ENCODE measurements at places on chromosomes 2 and 18.

DNA sequence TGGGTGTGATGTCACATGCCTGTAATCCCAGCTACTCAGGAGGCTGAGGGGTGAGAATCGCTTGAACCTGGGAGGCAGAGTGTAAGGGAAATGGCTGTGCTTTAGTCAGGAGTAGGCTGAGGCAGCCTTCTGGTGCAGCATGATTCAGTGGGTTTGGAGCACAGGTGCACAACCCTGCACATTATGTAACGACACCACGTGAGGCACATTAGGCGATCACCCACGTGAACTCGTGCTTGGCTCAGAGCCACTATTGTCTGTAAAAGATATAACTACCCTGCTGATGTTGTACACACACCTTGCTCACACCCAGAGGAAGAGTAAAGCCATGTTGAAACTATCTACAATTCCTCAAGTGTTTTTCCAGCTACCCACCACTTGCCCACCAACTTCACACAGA is 54.8 kb upstream of the ZC3H15 start:
- DNase-seq, result no peak

- DNase-seq, result no peak
These were observed 22.2 kb upstream of the DGKD start for GRCh38 chr2:233332125-233332524.

DNA sequence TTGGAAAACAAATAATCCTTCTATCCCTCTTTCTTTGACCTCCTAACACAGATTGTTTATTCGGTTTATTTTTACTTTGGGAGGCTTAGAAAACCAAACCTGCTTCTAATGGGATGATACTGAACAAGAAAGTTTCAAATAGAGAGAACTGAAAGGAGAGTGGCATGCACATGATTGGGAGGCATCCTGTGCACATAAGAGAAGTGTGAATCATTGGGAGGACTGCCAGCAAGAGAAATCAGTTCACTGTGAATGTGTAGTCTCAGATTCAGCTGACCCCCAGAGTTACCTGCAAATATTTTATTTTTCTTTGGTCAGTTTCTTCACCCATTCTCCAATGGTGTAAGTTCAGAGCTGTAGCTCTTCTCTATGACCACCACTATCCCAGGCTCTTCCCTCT is 1363.2 kb upstream of the ACVR2A start:
- no peak for DNase-seq

DNA sequence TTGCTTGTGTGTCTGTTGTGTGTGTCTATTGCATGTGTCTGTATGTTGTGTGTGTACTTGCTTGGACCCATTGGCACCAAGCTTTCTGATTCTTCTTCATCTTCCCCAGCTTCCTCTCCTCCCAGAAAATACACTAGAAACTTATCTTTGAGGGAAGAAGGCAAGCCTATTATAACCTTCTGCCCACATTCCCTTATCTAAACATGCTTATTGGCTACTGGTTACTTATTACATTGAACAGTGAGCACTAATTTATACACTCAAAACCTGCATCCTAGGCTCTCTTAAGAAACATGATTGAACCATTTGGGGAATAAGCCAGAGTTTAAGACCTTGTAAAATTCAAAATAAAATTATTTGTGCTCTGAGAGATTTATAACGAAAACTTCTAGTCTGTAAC is 26.5 kb downstream of the SLC9A4 start:
- DNase-seq, result no peak

- DNase-seq, result no peak
These were observed 494.1 kb upstream of the SLC39A10 start for GRCh38 chr2:195162918-195163317.

GRCh38 chr18:78619854-78620253 is 359.8 kb upstream of the SALL3 start:
- no peak for DNase-seq

- no peak for DNase-seq
These were observed 482.0 kb downstream of the PIK3C3 start for GRCh38 chr18:42437001-42437400.

DNA sequence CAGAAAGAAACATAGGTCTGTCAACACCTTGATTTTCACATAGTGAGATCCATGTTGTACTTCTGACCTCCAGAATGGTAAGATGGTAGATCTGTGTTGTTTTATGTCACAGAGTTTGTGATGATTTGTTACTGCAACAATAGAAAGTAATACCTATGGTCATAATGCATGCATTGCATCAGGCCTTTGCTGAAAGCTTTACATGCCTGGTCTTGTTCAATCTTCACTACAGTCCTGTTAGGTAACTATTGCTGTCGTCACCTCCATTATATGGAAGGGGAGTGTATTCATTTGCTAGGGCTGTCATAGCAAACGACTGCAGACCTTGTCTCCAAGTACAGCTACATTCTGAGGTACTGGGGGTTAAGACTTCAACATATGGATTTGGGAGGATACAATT is 243.5 kb downstream of the ANAPC1 start:
- no peak for DNase-seq

GRCh38 chr2:196884368-196884767 is 42.1 kb downstream of the PGAP1 start:
- no peak for DNase-seq

- no peak for DNase-seq
These were observed 16.4 kb downstream of the GPR45 start for GRCh38 chr2:105257981-105258380.

GRCh38 chr2:38474021-38474456 is 97.0 kb upstream of the ATL2 start:
- DNase-seq, result no peak

GRCh38 chr2:132497591-132497990 is 81.0 kb downstream of the GPR39 start:
- no peak for DNase-seq

DNA sequence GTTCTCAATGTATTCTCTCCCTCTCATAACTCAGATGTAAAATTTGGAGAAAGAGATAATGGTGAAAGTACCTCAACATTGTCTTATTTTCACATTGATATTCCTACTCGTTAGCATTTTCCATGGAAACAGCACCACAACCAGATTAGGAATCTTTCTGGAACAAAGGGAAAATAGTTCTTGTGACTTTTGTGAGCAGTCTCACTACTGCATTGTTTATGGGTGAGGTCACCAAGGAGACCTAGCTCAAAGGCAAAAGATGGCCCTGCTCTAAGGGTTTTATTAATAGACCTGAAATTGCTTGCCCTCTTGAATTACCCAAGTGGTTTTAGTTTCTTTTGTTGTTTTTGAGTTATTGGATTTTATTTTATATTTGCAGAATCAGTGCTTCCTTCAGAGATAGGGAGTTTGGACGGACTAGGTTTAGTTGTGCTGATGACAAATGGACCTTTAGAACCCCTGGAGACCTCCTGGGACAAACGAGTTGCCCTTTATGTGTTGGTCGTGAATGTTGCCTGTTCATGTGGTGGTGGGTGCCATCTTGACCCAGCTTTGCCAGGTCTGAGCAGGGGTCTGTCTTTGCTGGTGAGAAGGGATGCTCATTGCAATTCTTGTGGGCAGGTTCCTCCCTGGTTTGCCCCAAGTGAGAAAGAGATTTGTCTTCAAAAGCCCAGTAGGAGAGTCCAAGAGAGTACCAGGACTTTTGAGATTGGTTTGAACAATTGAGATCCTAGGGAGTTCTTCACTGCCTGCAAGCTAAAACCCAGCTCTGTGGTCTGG is 58.1 kb downstream of the INPP4A start:
- no peak for DNase-seq

Measured in activated naive CD4-positive, alpha-beta T cell (primary cell).